ENCODE measurements at places on chromosomes 12 and 14.

- no peak for DNase-seq
Observed at GRCh38 chr14:50839048-50839447, 8.1 kb upstream of the NIN start.

- DNase-seq = peak; percentile 69
Observed at GRCh38 chr12:106138633-106139421, at the start of gene NUAK1. Gene NUAK1, minus strand, starts transcription at chr12:106138954. Its CDS starts 301 bp downstream, at chr12:106138653.

DNA sequence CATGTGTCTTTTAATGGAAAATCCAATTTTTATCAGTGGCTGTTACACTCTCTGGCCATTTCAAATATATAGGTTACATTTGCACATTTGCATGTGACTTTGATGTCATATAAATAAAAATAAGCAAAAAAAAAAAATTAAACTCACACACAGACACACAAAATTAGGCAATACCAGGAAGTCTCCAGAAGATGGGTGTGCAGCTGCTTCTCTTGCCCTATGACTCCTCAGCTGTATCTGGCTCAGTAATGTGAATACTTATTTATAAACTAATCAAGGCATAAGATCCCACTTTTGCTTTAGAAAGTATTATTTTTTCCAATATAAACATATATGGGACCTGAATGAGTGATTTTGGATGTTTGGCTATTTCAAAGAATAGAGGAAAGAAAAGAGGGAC, 461.1 kb downstream of the LRIG3 start:
- DNase-seq = no peak

- DNase-seq = no peak
Observed at GRCh38 chr14:73246387-73247150, 9.3 kb downstream of the PAPLN start.

DNA sequence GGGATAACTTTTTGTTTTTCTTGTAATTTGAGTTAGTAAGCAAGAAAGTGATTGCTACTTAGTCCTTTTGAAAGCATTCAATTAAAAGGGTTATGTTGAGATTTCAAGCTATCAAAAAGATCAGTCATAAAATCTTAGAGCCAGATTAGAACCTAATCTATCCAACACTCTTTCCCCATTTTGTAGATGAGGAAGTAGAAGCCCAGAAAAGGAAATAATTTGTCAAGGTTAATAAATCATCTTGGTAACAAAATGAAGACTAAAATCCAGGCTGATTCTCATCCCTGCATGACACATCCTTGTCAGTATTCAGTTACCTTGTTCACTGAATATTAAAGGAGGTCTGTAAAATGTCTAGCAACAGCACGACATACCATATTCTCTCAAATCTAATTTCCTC, 26.5 kb downstream of the PPP1R13B start:
- DNase-seq = no peak
